ENCODE measurements at places on chromosomes 11 and 22.

GRCh38 chr11:35524780-35525179 is 636 bp downstream of the PAMR1 start:
- DNase-seq = no peak

- DNase-seq = no peak
Measured at GRCh38 chr11:44256673-44257291, 53.2 kb downstream of the ALX4 start.

GRCh38 chr22:48760481-48761390 is 1066.9 kb downstream of the BRD1 start:
- DNase-seq = no peak

DNA sequence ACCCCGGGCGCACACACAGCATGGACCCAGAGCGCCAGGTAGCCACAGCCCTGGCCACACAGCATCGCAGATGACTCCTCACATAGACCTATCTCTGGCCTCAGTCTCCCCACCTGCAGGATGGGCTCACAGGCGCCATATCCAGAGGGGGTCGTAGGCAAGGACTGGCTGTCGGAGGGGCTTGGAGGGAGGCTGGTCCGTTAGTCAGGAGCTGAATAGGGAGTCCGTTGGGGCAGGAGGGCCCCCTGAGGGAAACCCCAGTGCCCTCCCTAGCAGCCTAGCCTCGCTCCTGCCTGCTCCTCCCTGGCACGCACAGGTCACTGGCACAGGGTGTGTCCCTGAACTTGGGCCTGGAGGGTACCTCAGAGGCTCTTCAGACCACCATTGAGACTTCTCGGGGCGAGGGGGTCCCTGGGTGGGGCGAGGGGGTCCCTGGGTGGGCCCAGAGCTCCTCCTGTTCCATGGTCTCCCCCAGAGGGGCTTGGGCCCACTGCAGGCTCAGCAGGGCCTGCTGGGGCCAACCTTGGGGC is 2.0 kb downstream of the PLXNB2 start:
- DNase-seq = no peak

DNA sequence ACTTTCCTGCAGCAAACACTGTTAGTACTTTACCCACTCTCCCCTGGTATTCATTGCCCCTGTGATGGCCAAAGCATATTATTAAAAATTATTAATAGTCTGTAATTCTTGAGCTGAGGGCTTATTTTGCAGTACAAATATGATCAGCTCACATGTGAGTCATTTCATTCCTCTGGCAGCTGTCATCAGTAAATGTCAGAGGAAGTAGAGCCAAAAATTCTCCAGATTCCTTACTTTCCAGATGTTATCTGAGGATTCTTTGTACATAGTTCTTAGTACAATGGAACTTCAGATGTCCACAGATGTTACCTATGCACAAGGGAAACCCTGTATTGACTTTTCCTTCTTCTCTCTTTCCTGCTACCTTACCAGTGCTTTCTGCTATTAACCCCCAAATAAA is 12.5 kb downstream of the OR5B3 start:
- no peak for DNase-seq

DNA sequence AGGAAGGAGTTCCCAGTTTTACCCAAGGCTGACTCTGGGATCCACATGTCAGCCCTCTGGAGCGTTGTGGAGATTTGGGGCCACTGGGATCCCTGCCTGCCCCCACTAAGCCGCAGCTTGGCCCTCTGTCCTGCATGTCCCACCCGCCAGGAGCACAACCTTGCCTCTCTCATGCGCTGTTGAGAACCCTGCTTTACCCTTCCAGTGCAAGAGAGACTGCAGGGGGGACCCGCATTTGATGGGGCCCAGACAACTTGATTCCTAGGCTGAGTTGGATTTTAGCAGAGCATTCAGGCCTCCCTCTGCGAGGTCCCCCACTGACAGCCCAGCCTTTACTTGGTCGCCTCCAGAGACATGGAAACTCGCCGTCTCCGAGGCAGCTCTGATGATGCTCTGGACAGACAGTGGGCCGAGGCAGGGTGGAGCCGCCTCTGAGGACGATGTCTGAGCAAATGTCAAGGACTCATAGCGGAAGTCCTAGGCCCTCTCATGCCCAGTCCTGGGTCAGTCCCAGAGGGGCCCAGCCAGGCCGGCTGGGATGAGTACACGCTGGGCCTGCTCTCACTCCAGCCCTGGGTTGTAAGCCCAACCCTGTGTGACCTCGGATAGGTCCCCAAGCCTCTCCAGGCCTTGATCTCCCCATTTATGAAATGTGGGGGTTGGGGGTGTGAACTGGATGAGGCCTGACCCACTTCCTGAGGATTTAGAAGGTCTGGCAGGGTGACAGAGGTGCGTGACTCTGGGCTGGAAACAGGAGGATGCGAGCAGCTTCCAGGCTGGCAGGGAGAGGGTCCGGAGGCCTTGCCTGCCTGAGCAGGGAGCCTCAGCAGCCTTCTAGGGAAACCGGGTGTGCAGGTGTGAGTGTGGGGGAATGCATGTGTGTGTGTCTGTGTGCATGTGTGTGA is 630 bp downstream of the CD5 start:
- no peak for DNase-seq

- no peak for DNase-seq
Measured at GRCh38 chr11:118896472-118896913, 12.8 kb downstream of the CXCR5 start.

- no peak for DNase-seq
Measured at GRCh38 chr11:94400457-94400838, 771 bp downstream of the GPR83 start.

GRCh38 chr11:64971421-64972233 is at the start of gene MAJIN:
MAJIN (minus strand) TSS chr11:64972108; CDS start chr11:64959405, 12,703 bp downstream.
- peak; percentile 68 for DNase-seq

DNA sequence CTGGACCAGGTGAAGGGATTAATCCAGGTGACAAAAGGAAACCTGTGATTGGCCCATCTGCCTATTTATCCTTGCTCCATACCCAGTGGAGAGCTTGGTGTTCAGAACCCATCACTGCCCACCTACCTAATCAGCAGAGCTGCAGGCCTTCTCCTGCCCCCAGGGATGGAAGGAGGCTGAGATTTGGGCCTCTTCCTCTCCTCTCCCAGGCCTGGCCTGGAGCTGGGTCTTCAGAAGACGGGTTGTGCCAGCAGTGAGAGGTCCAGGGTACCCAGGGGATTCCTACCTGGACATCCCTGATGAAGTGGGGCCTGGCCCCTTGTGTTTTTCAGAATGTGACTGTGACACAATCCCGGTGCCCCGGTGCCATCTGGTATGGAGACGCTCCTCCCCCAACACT is 80.3 kb upstream of the MYOD1 start:
- DNase-seq = no peak

- DNase-seq = no peak
Measured at GRCh38 chr11:46359953-46360352, 12.7 kb downstream of the DGKZ start.
